ENCODE measurements at places on chromosomes 6 and 20. TPM values are rescaled to one million over a fixed set of nuclear protein-coding genes. Genes with fewer than 3 reads are reported as not detected.

- peak; percentile 67 for DNase-seq
Observed at GRCh38 chr20:57198132-57199072, 68.0 kb downstream of the BMP7 start.

DNA sequence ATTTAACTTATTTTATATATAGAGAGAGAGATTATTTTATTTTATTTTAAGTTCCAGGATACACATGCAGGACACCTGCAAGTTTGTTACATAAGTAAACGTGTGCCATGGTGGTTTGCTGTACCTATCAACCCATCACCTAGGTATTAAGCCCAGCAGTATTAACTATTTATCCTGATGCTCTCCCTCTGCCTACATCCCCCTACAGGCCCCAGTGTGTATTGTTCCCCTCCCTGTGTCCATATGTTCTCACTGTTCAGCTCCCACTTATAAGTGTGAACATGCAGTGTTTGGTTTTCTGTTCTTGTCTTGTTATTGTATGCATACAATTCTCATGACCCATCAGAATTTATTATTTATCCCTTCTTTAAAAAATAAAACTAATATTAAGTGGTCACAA is 34.6 kb downstream of the FKBP1C start:
- no peak for DNase-seq

- DNase-seq: no peak
Observed at GRCh38 chr20:62192635-62193034, 9.8 kb downstream of the MTG2 start.

DNA sequence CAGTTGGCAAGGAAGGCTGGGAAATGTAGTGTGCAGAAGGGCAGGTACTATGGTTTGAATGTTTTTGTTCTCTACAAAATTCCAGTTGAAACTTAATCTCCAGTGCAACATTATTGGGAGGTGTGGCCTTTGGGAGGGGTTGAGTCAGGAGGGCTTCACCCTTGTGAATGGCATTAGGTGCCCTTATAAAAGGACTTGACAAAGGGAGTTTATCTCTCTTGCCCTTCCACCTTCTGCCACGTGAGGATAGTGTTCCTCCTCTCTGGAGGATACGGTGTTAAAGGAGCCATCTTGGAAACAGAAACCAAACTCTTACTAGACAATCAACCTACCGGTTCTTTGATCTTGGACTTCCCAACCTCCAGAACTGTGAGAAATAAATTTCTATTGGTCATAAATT is 82.2 kb upstream of the LRFN2 start:
- DNase-seq: no peak

GRCh38 chr6:40406175-40406574 is 181.0 kb downstream of the LRFN2 start:
- DNase-seq: no peak

DNA sequence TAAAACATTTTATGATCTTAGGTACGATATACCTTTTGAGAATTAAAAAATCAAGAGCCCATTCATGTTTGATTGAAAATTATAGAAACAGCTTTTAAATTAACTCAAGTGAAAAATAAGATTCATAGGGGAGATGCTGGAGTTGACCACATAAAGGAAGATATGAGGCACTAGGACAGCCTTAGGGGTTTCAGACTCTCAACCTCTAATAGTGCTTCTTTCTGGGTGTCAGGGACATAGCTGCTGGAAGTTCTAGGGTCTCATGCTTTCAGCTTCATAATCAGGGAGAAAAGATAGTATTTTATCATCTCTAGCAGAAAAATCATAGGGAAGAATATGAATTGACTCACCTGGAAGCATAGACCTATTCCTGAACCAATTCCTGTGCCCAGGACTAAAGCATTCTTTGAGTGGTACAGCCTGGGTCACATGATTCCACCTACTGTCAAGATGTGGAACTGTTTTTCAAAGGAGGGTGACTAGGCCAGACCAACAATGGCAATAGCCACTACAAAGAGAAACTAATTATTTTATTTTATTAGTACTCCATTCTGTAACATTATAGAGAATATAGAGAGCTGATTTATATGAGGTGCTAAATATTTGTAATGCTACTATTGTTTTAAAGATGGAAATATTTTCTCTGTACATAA is 27.8 kb upstream of the CENPW start:
- DNase-seq: peak; percentile 33

DNA sequence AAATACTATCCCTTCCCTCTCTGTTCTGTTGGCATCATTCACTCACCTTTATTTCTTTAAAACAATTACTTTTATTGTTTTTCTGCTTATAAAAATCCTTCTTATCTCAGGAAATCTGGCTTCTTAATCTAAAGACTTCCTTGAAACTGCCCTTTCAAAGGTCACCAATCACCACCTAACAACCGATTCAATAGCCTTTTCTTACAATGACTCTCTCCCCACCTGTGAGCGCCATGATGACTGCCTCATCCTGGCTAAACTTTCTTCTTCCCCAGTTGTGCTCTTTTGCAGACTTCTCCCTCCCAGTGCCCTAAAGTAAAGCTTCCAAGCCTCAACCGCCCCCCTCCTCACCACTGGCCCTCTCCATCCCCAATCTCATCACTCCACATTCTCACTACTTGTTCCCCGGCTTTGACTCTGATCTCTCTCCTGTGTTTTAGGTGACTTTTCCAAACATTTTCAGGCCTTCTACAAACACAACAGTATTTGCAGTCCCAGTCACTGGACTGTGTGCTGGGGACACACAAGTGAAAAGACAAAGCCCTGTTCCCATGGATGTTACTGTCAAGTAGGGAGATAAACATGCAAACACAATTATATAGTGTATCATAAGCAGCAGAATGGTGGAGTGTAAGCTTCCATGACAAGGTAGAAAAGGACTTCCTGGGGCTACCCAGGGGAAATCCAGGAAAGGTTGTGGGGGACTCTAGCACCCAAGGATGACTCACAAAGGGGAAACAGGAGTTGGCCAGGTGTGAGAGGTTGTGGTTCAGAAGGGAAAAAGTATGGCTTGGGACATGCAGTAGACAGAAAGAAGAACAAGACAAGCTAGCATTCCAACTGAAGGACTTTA is 12.8 kb downstream of the NHSL1 start:
- peak; percentile 6 for DNase-seq

DNA sequence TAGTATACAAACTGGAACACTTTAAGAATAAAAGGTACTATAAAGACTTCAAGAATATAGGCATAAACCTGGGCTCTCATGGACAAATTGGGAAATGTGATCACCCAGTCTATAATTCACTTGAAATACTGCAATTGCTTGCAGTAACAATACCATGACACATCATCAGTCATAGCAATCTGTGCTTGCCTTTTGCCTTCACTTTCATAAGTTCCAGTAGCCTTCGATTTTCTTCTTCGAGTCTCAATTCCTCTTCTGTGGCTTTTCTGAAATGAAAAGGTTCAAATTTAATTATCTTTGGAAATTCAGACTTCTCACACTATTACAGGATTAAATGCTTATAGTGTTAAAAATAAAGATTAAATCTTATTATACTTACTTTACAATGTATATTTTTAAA is 96.3 kb upstream of the ZBTB24 start:
- DNase-seq: no peak

DNA sequence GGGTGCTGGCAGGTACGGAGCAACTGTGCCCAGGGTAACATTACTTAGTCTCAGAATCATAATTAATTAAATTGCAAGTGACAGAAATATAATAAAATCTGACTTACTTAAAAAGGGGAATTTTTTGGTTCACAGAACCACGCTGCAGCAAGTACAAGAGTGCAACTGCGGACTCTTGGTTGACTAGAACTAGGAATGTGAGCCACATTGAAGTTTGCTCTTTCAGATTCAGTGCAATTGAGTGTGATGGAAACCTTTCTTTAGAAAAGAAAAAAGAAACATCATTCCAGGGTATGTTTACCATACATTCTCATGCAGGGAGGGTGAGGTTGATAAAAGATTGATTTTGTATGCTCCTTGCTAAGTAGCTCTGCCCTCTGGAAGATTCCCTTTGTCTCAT is 45.0 kb upstream of the GGTLC1 start:
- no peak for DNase-seq

DNA sequence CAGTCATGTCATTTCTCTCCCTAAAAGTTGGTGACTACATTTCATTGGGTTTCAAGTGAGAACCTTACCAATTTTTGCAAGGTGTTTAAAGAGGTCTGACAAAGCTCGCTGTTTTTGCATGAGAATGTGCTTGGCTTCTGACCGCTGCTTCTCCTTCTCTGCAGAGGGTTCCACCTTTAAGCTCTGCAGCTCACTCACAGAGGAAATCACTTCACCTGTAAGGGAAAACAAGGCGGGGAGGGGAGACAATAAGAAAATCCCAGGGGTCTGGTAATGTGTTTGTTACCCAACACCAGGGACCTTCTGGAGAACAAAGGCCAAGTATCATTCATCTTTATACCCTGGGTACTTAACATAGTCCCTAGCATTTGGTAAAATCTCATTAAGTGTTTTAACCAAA is 40.0 kb upstream of the LYRM2 start:
- no peak for DNase-seq

- no peak for DNase-seq
Observed at GRCh38 chr20:63692436-63693082, 3.9 kb upstream of the TNFRSF6B start.

GRCh38 chr20:10565922-10566897 is 107.6 kb downstream of the JAG1 start:
- peak; percentile 39 for DNase-seq

DNA sequence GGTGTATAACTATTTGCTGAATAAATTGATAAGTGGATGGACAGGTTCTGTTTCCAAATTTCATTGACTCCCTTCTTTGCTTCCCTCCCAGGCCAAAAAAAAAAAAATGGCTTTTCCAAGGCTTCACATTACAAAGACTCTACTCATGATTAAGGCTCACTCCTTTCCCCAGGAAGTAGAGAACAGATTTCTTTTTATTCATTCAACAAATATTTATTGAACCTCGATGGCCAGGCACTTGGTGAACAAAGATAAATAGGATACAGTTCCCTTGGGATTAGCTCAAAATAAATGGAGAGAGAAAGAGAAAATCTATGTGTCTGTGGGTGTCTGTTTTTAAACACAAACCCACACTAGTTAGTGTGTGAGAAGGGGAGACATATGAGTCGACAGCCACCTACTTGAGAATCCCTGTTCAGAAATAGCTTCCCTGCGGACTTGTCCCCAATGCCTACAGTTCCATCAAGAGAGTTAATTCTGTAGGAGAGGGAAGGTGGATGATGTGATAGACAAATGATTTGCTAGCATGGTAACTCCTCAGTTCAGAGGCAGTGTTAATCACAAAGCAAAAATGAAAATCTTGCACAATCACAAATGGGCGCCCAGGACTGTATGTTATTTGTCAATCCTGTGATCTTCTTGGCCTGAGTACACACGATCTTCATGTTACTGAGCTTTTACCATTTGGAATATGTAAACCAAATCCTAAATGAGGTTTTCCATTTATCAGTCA is 20.3 kb downstream of the TRAF3IP2 start:
- no peak for DNase-seq

- DNase-seq: no peak
Observed at GRCh38 chr6:154353626-154354025, 3.0 kb downstream of the IPCEF1 start.

DNA sequence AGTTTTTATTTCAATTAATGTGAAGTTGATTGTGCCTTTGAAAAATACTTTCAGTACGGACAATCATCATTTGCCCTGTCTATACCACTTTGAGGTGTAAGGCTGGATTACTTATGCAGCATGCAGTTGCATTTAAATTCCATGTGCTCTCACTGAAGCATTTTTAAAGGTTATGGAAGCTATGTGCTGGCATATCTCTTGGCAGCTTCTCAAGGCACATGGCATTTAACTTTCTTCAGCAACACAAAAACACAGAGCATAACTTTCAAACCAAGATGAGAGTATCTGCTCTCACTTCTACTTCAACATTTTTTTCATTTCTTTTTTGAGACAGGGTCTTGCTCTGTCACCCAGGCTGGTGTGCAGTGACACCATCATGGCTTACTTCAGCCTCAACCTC is 360.6 kb upstream of the RUNX2 start:
- DNase-seq: no peak

- peak; percentile 26 for DNase-seq
Observed at GRCh38 chr20:5316188-5317158, at the start of gene PROKR2. Gene PROKR2, minus strand, starts transcription at chr20:5316954. Its CDS starts 2,585 bp downstream, at chr20:5314369.

DNA sequence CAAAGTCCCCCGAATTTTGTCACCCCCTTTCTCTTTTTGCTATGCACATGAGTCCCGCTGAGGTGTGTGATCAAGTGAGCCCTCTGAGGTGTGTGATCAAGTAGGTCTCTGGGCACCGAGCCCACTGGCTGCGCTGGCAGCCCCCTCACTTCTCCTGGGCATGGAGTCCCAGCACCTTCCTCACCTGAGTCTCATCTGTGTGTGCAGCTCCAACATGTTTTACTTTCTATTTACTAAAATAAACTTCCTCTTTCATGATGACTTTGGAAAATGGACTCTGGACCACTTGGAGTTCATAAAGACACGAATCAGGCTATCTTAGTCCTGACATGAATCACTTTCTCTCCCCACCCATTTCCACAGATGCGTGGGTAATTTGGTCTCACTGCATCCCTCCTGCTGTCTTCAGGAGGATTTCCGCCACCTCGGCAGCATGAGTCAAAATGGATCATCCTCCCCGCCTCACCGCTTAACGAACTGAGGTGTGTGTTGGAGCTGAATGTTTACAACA is 39.8 kb downstream of the PRDM1 start:
- peak; percentile 26 for DNase-seq

DNA sequence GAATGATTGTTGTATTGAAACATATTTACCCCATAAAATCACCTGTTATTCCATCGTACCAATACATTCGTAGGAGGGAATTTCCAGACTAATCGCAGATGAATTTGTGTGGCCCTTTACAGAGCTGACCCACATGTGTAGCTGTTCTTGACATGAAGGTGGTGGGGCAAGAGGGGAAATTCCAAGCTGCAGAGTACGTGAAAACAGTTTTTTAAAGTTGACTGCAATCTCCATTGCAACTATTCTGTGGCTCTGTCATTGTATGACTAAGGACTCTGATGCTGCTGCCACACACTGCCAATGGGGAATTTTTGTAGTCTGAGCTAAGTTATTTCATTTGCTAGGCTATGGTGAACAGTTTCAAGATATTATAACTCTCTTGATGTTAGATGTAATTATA is 46.4 kb upstream of the ADTRP start:
- DNase-seq: peak; percentile 39

DNA sequence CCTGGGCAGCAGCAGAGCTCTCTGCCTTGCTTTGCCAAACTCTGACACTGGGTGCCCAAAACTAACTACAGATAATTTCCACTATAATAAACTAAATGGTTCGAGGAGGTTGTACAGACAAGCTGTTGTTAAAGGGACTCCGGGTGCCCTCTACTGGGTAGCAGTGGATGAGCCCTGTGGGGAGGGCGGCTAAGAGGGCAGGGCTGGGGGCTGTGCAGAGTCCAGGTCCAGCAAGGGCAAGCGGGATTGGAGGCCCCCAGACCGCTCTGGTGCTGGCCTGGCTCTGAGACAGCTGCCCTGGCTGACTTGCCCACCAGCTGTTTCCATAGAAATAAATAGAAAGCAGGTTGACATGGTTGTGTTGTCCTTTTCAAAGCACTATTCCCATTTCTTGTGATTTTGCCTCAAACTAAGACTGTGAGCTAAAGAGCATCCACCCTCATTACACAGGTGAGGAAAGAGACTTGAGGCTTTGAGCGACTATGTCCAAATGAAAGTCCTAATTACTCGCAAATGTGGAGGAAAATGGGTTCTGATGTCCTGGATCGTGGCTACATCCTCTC is 167.6 kb upstream of the CST7 start:
- no peak for DNase-seq

GRCh38 chr6:50785921-50786320 is 32.8 kb upstream of the TFAP2B start:
- DNase-seq: no peak

CYP21A2 gene
- total RNA-seq: not detected

GPLD1 gene
- 2.5 TPM for total RNA-seq

BTNL2 gene
- total RNA-seq: not detected

ERVFRD-1 gene
- total RNA-seq: not detected

MEP1A gene
- not detected for total RNA-seq

LHFPL5 gene
- total RNA-seq: not detected

TFAP2D gene
- total RNA-seq: not detected

RAET1L gene
- total RNA-seq: 0.36 TPM

Data from Daoy (cell line).